SK-N-MC (cell line): ENCODE measurements at places on chromosomes 5 and 9.

DNA sequence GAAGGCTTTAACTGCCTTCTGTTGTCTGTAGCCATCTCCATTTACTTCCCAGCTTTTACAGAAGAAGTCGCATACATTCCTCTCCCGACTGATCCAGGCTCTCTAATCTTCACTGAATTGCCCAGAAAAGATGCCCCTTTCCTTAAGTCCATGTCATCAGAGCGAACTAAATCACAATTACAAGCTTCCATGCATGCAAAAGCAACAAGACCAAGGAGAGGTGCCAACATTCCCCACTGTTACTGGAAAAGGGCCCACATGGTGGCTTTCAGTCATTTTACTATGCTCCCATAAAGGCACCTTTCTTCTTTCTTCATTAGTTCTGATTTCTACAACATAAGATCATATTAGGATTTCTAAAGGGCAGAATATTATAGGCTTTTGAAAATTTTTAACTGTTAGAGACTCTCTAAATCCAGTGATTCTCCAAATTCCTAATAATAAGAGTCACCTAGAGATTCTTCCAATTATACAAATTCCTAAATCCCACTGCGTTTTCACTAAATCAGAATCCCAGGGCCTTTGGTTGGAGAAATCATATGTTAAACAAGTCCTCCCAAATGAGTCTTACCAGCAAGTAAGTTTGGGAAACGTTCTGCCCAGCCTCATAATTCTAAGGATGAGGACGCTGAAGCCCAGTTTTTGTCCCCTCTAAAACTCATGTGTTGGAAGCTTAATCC, 17.0 kb upstream of the ZFR start:
- no peak for DNase-seq

GRCh38 chr5:147223948-147224791, 10.7 kb upstream of the STK32A start:
- DNase-seq: no peak

- DNase-seq: no peak
These were observed 80.2 kb downstream of the OSTF1 start for GRCh38 chr9:75168270-75169178.

DNA sequence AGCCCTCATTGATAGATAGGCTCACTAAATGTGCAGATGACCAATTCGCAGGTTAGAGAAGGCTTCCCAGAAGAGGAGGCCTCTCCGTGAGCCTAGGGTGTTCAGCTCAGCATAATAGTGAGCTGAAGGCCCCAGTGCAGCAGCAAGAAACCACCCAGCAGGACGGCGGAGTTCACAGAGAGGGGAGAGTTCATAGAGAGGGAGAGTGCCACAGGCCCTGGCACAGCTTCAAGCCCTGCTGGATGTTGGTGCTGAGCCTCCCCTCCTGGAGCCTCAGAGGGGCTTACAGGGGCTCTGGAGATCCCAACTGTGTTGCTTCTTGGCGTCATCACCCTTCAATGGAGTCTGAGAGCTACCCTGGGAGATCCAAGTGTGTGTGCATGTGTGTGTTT, 2.1 kb downstream of the SLC22A5 start:
- DNase-seq: no peak

GRCh38 chr5:138338411-138339090, 485 bp downstream of the FAM53C start:
- DNase-seq: no peak

DNA sequence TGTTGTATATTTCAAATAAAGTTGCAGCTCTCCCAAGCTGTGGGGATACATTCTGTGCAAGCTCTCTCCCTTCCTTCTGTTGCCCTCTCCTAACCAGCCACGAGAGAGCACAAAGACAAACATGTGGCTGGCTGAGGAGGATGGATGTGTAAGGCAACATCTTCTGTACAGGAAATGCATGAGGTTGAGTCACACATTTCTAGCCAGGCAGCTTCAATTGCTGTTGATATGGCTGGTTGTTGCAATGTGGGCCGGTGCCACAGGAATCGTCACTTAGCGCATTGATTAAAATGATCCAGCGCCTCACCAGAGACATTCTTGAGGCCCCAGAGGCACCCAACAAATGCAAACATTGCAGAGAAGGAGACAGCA, 207.1 kb downstream of the ICE1 start:
- no peak for DNase-seq

DNA sequence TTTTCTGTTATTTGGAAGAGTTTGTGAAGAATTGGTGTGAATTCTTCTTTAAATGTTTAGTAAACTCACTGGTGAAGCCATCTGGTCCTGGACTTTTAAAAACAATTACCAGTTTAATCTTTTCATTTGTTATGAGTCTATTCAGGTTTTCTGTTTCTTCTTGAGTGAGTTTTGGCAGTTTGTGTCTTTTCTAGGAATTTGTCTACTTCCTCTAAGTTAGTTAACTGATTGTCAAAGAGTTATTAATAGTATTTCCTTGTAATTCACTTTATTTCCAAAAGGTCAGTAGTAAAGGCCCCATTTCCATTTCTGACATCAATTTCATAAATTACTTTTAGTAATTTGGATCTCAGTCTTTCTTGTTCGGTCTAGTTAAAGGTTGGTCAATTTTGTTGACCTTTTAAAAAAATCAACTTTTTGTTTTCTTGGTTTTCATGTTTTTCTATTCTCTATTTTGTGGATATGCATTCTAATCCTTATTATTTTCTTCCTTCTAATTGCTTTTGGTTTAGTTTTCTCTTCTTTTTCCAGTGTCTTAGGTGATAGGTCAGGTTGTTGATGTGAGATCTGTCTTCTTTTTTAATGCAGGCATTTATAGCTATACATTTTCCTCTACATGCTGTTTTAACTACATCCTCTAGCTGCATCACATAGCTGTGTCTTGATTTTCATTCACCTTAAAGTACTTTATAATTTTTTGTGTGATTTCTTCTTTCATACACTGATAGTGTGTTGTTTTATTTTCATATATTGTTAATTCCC, 7.3 kb upstream of the SMIM3 start:
- DNase-seq: no peak

DNA sequence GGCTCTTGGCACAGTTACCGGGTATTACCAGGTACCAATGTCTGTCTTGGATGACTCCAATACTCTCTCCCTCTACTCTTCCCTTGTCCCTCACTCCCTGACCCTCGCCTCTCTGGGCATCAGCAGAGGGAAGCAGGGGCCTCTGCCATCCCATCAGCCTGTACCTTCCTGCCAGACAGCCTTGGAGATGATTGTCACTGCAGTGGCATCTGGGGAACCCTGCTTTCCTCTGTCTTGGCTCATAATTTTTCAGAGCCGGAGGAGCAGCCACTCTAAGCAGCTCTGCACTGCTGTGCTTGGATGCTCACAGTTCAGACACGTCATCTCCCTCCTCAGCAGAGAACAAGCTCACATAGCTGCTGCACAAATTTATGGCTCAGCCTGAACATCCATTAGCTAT, 274.1 kb downstream of the SMARCA2 start:
- DNase-seq: no peak

DNA sequence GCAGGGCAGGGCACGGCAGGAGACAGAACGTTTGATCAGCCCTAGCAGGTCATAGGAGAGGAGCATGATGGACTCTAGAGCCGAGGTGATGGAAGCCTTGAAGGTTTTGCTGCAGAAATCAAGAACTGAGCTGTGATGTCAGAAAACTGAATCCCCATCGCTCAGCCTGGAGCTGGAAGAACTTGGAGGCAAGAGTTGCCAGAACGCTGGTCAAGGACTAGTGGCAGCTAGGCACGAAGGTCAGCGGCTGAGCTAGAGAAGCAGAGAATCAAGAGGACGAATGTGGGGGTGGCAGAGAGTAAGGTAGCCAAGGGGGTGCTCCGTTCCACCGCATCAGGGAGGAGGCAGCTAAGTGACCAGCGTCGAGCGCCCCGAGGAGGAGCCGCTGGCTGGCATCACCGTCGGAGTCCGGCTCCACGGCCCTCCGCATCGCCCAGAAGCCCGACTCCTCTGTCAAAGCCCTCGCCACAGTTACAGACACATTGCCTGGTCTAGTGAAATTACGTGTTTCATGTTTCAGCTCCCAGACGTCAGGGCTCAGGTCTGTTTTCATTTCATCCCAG, 1.2 kb upstream of the GALNT10 start:
- no peak for DNase-seq

DNA sequence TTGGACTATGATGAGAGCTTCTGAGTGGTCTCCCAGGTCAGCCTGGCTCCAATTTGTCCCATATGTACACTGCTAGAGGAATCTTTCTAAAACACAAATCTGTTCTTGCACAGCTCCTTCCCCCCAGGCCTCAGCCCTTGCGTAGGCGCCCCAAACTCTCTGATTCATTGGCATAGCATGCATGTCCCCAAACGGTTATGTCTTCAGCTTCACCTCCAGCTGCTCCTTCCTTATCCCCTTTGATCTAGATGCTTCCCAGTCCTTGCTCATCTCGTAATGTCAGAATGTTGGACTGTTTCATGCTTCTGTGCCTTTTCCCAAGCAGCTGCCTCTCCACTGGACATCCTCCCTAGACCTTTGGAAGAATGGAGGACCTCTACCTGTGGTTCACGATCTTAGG, 60.1 kb upstream of the BASP1 start:
- no peak for DNase-seq

- DNase-seq: no peak
These were observed 232.0 kb upstream of the FBXL7 start for GRCh38 chr5:15267966-15268365.

- DNase-seq: no peak
These were observed 353.5 kb downstream of the FBXL17 start for GRCh38 chr5:108028412-108028811.

GRCh38 chr5:116478491-116478890, 96.1 kb downstream of the SEMA6A start:
- DNase-seq: no peak
